Esophagus muscularis mucosa (tissue), 4 donors: ENCODE measurements at places on chromosomes 2 and 18. TPM values are rescaled to one million over a fixed set of nuclear protein-coding genes. Genes with fewer than 3 reads are reported as not detected.
A peak's percentile ranks its signal among the peaks of the same experiment; 100 is the strongest.

CCL20 gene
- total RNA-seq = not detected

ACMSD gene
- not detected for total RNA-seq

LCT gene
- not detected for total RNA-seq

SLC9A2 gene
- 0.17 TPM for total RNA-seq

TMEM247 gene
- not detected for total RNA-seq

SIX2 gene
- total RNA-seq = 1.7 TPM

SLC40A1 gene
- 41.3 TPM for total RNA-seq

DNA sequence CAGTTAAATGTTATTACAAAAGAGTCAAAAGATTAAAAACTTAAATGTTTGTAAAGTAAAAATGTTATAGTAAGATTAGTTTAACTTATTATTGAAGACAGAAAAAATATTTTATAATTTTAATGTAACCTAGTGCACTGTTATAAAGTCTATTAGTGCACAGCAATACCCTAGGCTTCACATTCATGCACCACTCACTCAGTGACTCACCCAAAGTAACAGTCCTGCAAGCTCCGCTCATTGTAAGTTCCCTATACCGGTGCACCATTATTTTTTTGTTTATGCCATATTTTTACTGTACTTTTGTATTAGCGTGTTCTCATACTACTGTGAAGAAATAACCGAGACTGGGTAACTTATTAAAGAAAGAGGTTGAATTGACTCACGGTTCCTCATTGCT lies 759.7 kb upstream of the CDH7 start:
- no peaks in the 10 kb centered on the region for H3K36me3 ChIP-seq
- H3K4me1 ChIP-seq = no peaks in the 10 kb centered on the region
- H3K27me3 ChIP-seq = no peaks in the 10 kb centered on the region
- H3K4me3 ChIP-seq = no peak overlapping the region
- no peak overlapping the region for H3K27ac ChIP-seq

DNA sequence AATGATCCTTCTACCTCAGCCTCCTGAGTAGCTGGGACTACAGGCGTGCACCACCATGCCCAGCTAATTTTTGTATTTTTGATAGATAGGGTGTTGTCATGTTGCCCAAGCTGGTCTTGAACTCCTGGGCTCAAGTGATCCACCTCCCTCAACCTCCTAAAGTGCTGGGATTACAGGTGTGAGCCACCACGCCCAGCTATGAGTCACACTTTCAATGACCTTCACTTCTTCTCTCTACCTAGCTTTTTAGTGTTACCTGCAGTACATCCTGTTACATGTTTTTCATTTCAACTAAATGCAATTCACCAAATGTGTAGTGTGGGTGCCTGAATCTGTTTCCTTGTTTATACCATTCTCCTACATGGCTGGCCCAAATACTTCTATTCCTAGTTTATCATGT lies 64.0 kb downstream of the SLC39A10 start:
- no peaks in the 10 kb centered on the region for H3K4me1 ChIP-seq
- H3K4me3 ChIP-seq = no peak overlapping the region

DNA sequence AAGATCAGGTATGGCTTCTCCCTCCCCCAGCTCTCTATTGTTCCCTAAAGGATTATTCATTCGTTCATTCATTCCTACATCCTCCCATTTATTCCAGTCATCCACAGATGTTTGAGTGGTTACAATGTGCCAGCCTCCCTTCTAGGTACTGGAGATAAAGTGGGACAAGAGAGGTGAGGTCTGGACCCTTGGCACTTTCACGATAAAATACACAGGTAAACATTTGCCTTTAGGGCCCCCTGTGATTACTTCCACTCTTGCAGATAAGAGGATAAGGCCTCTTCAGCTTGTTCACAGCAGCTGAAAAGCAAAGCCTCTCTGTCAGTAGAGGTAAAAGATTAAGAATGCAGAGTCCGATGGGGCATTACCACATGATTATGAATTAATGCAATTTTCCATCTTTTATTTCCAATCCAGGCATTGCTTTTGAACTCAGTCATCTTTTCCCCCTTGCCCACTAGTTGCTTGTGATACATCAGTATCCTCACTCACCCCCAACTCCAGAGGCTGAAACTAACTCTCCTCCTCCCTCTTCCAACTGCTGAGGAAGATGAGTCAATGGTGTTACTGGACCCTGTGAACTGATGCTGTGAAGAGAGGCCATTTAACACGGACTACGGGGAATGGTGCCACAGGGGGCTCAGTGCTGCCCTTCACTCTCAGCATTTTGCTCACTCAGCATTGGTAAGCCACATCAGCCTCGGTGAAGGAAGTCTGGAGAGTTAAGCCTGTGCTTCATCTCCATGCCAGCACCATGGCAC lies 1.1 kb upstream of the DPP4 start:
- H3K4me1 ChIP-seq = peaks cover 13% of the 10 kb centered on the region
- no peak for DNase-seq
- H3K27ac ChIP-seq = no peak overlapping the region
- H3K27me3 ChIP-seq = no peaks in the 10 kb centered on the region
- no peak overlapping the region for H3K4me3 ChIP-seq
- H3K36me3 ChIP-seq = no peaks in the 10 kb centered on the region

GRCh38 chr2:227891673-227892072 lies 20.2 kb downstream of the DAW1 start:
- H3K4me1 ChIP-seq = no peaks in the 10 kb centered on the region
- H3K27ac ChIP-seq = no peak overlapping the region
- no peaks in the 10 kb centered on the region for H3K36me3 ChIP-seq
- no peak for DNase-seq
- H3K27me3 ChIP-seq = no peaks in the 10 kb centered on the region
- no peak overlapping the region for H3K4me3 ChIP-seq

- H3K27ac ChIP-seq = no peak overlapping the region
- no peaks in the 10 kb centered on the region for H3K4me1 ChIP-seq
- H3K4me3 ChIP-seq = no peak overlapping the region
- no peak for DNase-seq
These were observed 56.2 kb downstream of the STRADB start for GRCh38 chr2:201507725-201508124.

DNA sequence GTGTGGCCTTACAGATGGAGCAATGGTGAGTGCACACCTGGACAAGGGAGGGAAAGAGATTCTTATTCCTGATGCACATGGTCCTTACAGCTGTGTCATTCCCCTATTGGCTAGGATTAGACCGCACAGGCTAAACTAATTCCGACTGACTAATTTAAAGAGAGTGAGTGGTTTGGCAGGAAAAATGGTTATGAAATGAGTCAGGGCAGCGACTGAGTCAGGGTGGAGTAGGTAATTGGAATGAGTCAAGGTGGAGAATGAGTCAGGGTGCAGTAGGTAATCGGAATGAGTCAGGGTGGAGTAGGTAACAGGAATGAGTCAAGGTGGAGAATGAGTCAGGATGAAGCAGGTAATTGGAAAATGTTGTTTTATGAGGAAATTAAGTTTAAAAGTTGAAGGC lies 1353.7 kb upstream of the LRRTM1 start:
- DNase-seq = no peak
- no peak overlapping the region for H3K4me3 ChIP-seq
- H3K4me1 ChIP-seq = no peaks in the 10 kb centered on the region
- H3K27me3 ChIP-seq = no peaks in the 10 kb centered on the region
- no peaks in the 10 kb centered on the region for H3K36me3 ChIP-seq

DNA sequence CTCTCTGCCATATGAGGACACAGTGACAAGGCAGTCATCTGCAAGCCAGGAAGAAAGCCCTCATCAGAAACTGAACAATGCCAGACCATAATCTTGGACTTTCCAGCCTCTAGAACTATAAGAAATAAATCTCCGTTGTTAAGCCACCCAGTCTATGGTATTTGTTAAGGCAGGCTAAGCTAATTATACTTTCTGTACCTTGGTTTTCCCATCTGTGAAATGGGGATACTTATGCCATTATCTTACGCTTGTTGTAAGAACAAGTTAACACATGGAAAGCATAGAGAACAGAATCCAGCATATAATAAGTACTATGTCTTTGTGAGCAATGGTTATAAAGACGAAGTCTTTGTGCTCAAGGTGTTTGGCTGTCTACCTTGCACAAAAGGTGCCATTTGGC lies 8.3 kb upstream of the ADD2 start:
- H3K36me3 ChIP-seq = no peaks in the 10 kb centered on the region
- H3K27ac ChIP-seq = no peak overlapping the region
- no peak overlapping the region for H3K4me3 ChIP-seq
- no peak for DNase-seq

DNA sequence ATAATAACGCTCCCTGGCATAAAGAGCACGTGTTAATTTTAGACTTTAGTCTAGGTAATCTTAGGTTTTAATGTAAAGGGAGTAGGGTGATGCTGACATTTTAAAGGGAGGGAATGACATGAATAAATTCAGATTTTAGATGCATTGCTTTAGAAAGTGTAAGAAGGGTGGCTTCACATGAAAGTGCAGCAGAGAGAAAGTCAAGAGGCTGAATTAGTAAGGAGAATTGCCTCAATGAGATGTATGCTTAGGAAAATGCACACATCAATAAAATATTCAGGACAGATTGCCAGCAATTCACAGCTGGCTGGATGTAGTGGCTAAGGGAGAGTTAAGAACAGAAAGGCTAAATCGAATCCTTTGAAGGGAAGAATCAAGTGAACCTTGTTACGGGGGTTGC lies 165.5 kb upstream of the CDH19 start:
- H3K36me3 ChIP-seq = no peaks in the 10 kb centered on the region
- H3K27ac ChIP-seq = no peak overlapping the region
- H3K4me1 ChIP-seq = no peaks in the 10 kb centered on the region

GRCh38 chr2:191432121-191432520 lies 186.9 kb downstream of the MYO1B start:
- H3K27ac ChIP-seq = no peak overlapping the region
- H3K27me3 ChIP-seq = no peaks in the 10 kb centered on the region
- no peaks in the 10 kb centered on the region for H3K4me1 ChIP-seq
- no peak for DNase-seq
- H3K4me3 ChIP-seq = no peak overlapping the region
- H3K36me3 ChIP-seq = no peaks in the 10 kb centered on the region

GRCh38 chr18:62977512-62977911 lies 262.2 kb downstream of the PHLPP1 start:
- no peaks in the 10 kb centered on the region for H3K27me3 ChIP-seq
- H3K4me3 ChIP-seq = no peak overlapping the region
- no peak overlapping the region for H3K27ac ChIP-seq
- no peak for DNase-seq
- H3K4me1 ChIP-seq = peaks cover 6% of the 10 kb centered on the region

DNA sequence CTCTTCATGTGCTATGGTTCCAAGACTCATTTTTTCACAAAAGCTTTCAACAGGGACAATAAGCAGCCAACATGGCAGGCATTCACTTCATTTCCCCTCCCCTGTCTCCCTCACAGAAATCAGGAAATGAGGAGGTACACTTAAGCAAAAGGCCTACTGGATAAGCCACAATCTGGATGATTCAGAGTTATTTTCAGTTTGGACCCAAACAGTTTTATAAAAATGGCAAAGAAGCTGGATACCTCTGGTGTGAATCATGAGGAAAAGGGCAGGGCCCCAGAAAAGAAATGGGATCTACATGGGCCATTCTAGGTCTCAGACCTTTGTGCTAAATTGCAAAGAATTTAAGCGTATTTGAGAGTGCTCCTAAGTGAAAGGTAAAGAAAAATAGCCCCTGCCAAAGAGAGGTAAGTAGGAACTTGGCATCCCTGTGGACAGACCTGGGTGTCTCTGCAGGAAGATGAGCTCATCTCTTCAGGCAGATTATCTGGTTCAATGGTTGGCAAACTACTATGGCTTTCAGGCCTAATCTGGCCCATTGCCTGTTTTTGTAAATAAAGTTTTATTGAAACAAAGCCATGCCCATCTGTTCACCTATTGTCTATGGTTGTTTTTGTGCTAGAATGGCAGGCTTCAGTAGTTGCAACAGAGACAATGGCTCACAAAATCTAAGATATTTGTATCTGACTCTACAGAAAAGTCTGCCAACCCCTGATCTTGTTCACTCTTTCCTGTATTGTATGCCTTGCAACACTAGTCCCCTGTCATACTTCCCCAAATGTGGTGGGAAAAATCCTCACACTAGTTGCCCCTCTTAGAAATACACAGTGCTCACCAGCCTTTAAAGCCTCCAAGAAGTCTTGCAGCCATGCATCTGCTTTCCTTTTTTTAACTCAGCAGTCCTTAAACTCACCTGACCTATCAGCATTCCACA lies 315.0 kb downstream of the ALK start:
- H3K4me3 ChIP-seq = no peak overlapping the region
- no peak for DNase-seq
- H3K27ac ChIP-seq = no peak overlapping the region
- no peaks in the 10 kb centered on the region for H3K27me3 ChIP-seq
- H3K4me1 ChIP-seq = no peaks in the 10 kb centered on the region

DNA sequence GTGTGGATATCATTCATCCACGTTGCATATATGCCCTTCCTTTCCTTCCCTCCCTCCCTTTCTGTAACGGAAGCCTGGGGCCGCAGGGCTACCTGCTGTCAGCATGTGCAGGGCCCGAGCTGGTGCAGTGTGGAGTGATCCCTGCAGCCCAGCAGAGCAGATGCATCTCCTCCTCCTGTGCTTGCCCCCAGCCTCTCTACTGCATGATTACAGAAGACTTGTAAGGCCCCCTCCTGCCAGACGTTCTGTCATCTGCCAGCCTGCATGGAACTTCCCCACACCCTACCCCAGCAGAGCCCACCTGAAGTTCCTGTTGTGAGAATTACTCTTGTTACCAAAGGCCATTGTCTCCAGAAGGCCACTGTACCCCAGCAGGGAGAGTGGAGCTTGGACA lies 67.5 kb upstream of the FOSL2 start:
- DNase-seq = peak; percentile 78
- H3K4me1 ChIP-seq = peaks cover 10% of the 10 kb centered on the region
- no peaks in the 10 kb centered on the region for H3K27me3 ChIP-seq
- no peak overlapping the region for H3K27ac ChIP-seq
- peaks cover 3% of the 10 kb centered on the region for H3K36me3 ChIP-seq

DNA sequence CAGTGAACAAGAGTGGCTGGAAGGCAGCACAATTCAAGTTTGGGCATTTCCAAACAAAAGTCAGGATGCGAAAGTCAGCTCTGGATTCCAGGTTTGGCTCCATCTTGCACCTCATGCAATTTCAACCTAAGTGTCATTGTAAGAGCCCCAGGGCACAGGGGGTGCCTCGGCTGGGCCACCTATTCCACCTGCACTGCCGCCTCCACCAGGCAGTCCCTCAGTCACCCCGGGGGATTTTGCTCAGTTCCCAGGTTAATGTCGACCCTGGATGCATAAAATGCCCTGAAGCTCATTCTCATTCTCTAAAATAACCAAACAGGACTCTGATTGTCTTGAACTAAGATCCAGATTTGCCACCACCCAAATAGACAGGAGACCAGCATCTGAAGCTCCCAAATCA lies 77.6 kb downstream of the EDAR start:
- no peak overlapping the region for H3K27ac ChIP-seq
- peak; percentile 57 for DNase-seq
- H3K4me3 ChIP-seq = no peak overlapping the region

GRCh38 chr2:202017940-202018339 lies 15.7 kb upstream of the FZD7 start:
- H3K27ac ChIP-seq = no peak overlapping the region
- H3K27me3 ChIP-seq = no peaks in the 10 kb centered on the region
- H3K4me3 ChIP-seq = no peak overlapping the region
- no peak for DNase-seq
- peaks cover 20% of the 10 kb centered on the region for H3K4me1 ChIP-seq

- DNase-seq = no peak
- peak overlapping the region; percentile 77 for H3K4me3 ChIP-seq
- H3K27ac ChIP-seq = peak overlapping the region; percentile 87
- no peaks in the 10 kb centered on the region for H3K36me3 ChIP-seq
These were observed 616 bp upstream of the TAF1B start for GRCh38 chr2:9842487-9843228.
